ENCODE measurements at places on chromosomes 16 and 17. TPM values are rescaled to one million over a fixed set of nuclear protein-coding genes. Genes with fewer than 3 reads are reported as not detected.

DNA sequence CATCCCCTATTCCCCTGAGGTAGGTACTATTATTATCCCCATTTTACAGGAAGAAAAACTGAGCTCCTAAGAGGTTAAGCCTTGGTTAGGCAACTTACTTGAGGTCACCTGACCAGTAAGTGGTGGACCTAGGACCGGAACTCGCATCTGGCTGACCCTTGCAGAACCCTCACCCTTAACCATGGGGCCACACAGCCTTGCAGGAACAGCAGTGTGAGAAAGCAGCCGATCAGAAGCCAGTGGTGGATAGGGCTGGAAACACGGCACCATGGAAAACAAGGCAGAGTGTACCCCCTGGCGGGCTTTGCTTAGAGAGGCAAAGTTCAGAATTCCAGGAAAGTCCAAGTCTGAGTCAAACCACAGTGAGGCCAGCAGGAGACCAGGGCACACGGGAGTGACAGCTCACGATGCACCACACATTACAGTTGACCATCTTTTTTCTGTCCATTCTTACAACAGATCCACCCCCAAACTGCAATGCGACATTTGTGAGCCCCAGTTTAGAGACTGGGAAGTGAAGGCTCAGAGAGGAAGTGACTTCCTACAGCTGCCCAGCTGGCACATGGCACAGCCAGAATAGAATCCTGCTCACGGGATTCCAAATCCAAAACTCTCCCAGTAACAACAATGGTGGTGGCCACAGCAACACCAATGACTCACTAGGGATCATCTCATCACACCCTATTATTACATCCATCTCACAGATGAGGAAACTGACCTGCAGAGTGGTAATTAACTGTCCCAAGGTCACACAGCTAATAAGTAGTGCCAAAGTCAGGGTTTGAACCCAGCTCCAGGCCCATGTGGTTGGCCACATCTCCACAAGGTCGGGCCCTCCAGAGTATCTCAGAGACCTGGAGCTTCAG lies 20.3 kb downstream of the KIFC3 start:
- no peak for DNase-seq

- no peak for DNase-seq
These were observed 54.9 kb downstream of the RGS9 start for GRCh38 chr17:65191811-65192740.

GRCh38 chr17:57466017-57466471 lies 209.7 kb downstream of the MSI2 start:
- DNase-seq: no peak

DNA sequence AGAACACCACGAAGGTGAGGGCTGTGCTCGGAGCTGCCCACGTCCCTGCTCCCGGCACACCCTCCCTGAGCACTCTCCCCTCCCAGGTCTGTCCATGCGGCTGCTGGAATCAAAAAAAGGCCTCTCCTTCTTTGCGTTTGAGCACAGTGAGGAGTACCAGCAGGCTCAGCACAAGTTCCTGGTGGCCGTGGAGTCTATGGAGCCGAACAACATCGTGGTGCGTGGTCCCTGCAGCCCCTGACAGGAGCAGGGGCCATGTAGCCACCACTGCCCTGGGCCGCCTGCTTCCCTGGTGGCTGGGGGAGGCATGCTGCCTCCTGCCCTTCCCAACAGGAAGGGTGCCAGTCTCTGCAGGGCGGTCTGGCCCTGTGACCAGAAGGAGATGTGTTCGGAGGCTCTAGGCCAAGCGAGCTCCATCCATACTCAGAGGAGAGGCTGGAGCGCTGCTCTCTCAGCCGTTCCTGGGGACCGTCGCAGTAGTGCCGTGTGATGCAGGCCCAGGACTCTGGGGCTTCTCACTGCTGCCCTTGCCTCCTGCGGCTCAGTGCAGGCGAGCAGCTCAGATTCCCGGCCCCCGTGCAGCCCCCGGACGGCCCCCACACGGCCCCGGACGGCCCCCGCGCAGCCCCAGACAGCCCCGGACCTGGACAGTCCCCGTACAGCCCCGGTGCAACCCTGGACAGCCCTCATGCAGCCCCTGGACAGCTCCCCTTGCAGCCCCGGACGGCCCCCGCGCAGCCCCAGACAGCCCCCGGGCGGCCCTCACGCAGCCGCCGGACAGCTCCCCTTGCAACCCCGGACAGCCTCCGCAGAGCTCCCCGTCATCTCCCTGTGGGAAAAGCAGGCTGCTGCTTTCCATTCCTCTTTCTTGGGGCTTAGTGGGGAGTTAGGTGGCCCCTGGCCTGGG lies 20.5 kb downstream of the TCF25 start:
- DNase-seq: no peak

- no peak for DNase-seq
These were observed 24.7 kb upstream of the ZNF469 start for GRCh38 chr16:88358023-88358420.

GRCh38 chr17:28128779-28129178 lies 86.3 kb downstream of the NLK start:
- DNase-seq: no peak

DNA sequence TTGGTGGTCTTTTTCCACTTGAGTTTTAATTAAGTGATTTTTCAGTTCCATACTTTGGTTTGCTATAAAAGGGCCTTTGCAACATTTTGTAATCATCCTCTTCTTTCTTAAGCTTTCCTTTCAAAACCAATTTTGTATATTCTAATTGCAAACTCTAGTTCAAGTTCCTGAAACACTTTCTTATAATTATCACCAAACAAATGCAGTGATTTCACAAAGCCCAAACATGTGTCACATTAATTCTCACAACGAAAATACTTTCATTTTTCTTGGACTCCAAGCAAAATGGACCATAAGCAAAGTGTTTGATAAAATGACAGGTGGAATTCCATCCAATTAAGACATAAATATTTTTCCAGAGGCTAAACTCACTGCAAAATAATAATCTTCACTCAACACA lies 188.2 kb upstream of the IRX5 start:
- DNase-seq: no peak

GRCh38 chr17:70654706-70655105 lies 485.4 kb downstream of the KCNJ2 start:
- DNase-seq: no peak

DNA sequence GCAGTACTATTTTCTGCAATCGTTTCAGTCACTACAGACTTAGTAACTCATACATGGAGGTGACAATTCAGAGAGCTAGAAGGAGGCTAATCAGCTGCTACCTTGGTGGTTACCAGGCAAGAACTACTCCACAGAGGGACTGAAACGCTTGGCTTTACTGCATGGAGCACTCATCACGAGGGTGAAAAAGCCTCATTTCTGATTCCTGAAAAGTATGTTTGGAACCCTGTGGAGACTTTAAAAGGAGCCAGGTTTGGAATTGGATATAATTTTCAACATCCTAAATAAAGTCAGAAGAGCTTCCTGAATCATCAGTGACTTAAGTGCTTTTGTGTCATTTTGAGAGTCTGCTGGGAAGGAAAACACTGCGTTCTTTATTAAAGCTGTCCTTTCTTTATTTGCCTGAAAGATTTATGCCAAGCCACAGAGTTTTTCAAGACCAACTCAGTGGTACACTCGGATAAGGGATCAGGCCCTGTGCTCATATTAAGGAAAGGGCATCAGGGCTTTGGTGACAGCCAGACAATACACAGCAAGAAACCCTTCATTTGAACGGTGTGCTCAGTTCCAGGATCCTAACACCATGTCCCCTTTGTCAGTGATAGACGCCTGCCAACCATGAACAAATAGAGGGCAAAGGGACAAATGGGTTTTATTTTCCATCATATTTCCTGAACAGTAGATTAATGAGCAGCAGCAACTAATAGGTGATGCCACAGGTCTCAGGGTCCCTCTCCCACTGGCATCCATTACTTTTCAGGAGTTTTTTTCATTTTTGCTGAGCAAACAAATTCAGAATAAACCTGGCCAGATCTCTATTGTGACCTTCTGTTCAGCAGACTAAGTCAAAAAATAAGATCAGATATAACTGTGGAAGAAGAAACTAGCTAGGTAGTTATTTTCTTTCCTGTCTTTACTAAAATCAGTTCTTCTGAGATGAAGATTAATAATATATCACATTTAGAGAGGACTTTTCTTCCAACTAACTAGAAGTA lies 80.5 kb upstream of the CLEC18B start:
- no peak for DNase-seq

DNA sequence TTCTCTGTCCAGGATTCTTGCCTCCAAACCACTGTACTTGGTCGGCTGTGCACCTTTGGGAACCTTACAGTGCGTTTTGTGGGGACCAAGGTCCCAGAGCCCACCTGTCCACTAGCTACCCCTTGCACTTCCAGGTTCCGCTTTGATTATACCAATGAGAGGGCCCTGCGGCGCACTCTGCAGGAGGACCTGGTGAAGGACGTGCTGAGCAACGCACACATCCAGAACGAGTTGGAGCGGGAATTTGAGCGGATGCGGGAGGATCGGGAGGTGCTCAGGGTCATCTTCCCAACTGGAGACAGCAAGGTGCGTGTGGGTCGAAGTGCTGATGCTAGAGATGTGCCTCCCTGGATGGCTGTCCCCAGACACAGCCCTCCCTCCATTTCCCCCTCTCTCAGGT lies 18.8 kb downstream of the POLR2A start:
- no peak for DNase-seq

Gene KRTAP1-5
- polyA plus RNA-seq: not detected
